Liver (tissue), 10 donors: ENCODE measurements at places on chromosomes 2 and 18. TPM values are rescaled to one million over a fixed set of nuclear protein-coding genes. Genes with fewer than 3 reads are reported as not detected.

GRCh38 chr18:53796040-53796729, 428.3 kb downstream of the MBD2 start:
- H3K27me3 ChIP-seq, result no peaks in the 10 kb centered on the region
- H3K4me3 ChIP-seq, result no peak overlapping the region
- no peaks in the 10 kb centered on the region for H3K4me1 ChIP-seq
- no peak for DNase-seq
- H3K36me3 ChIP-seq, result no peaks in the 10 kb centered on the region

- peaks cover 8% of the 10 kb centered on the region for H3K36me3 ChIP-seq
- DNase-seq, result no peak
- no peaks in the 10 kb centered on the region for H3K27me3 ChIP-seq
- no peak overlapping the region for H3K4me3 ChIP-seq
Observed at GRCh38 chr2:20299113-20299512, 51.5 kb downstream of the PUM2 start.

Gene THAP4
- total RNA-seq, result 20.5 TPM

Gene AP1S3
- total RNA-seq, result 3.2 TPM

Gene RBM43
- 3.5 TPM for total RNA-seq

Gene YES1
- 57.6 TPM for total RNA-seq

DNA sequence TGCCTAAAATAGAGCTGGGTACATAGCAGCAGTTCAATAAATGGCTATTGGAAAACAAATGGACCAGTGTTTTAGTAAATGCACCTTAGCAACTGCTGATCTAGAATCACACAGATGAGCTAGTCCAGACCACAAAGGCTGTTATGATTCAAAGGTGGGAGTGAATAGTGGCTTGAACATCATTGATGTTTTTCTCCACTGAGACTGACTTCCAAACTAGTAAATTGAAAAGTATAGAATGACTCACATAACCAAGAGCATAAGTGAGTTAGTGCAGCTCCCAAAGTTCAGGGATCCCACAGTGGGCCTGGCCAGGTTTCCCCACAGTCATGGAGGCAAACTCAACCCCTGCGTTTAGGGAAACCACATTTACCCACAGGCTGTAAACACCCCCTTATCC, 106.7 kb upstream of the YPEL5 start:
- H3K4me3 ChIP-seq, result no peak overlapping the region
- H3K4me1 ChIP-seq, result no peaks in the 10 kb centered on the region
- no peaks in the 10 kb centered on the region for H3K27me3 ChIP-seq
- DNase-seq, result no peak
- no peak overlapping the region for H3K27ac ChIP-seq

Gene PROM2
- total RNA-seq, result 1.1 TPM

DNA sequence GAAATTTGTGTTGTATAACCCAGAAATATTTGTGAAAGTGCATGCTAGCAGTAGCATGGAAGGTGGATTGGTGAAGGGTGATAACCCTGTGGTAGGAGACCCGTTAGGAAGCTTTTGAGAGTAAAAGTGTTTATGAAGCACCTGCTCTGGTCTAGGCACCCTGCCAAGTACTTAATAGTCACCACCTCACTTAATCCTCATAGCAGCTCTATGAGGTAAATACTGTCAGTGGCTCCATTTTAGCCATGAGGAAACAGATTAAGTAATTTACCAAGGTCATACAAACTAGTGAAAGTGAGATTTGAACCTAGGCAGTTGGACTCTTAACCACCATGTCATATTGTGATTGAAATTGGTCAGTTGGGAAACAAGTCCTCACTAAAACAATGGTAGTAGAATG, 66.8 kb downstream of the TET3 start:
- no peak overlapping the region for H3K4me3 ChIP-seq
- DNase-seq, result no peak
- H3K36me3 ChIP-seq, result peaks cover 2% of the 10 kb centered on the region
- no peaks in the 10 kb centered on the region for H3K4me1 ChIP-seq
- H3K27ac ChIP-seq, result no peak overlapping the region
- H3K27me3 ChIP-seq, result no peaks in the 10 kb centered on the region

DNA sequence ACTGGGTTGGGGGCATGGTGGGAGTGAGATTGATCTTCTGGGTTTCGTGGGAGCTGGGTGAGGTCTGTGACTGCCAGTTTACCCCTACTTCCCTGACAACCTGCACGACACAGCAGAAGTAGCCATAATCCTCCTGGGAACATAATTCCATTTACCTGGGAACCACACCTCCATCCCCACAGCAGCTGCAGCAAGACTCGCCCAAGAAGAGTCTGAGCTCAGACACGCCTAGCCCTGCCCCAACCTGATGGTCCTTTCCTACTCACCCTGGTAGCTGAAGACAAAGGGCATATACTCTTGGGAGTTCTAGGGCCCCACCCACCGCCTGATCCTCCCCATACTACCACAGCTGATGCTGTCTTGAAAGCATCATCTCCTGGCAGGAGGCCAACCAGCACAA, 43.8 kb downstream of the FLACC1 start:
- no peak overlapping the region for H3K4me3 ChIP-seq
- no peaks in the 10 kb centered on the region for H3K4me1 ChIP-seq
- no peaks in the 10 kb centered on the region for H3K36me3 ChIP-seq
- no peaks in the 10 kb centered on the region for H3K27me3 ChIP-seq
- H3K27ac ChIP-seq, result no peak overlapping the region

DNA sequence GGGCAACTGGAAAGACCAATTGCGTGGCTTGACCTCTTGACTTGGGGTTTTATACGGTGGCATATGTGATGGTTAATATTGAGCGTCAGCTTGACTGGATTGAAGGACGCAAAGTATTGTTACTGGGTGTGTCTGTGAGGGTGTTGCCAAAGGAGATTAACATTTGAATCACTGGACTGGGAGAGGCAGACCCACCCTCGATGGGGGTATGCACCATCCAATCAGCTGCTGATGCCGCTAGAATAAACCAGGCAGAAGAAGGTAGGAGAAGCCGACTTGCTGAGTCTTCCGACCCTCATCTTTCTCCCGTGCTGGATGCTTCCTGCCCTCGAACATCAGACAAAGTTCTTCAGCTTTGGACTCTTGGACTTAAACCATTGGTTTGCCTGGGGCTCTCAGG, 34.2 kb upstream of the YPEL5 start:
- no peak for DNase-seq
- H3K4me1 ChIP-seq, result no peaks in the 10 kb centered on the region
- H3K36me3 ChIP-seq, result no peaks in the 10 kb centered on the region
- H3K4me3 ChIP-seq, result no peak overlapping the region
- H3K27me3 ChIP-seq, result no peaks in the 10 kb centered on the region

Gene PIKFYVE
- total RNA-seq, result 23.1 TPM

DNA sequence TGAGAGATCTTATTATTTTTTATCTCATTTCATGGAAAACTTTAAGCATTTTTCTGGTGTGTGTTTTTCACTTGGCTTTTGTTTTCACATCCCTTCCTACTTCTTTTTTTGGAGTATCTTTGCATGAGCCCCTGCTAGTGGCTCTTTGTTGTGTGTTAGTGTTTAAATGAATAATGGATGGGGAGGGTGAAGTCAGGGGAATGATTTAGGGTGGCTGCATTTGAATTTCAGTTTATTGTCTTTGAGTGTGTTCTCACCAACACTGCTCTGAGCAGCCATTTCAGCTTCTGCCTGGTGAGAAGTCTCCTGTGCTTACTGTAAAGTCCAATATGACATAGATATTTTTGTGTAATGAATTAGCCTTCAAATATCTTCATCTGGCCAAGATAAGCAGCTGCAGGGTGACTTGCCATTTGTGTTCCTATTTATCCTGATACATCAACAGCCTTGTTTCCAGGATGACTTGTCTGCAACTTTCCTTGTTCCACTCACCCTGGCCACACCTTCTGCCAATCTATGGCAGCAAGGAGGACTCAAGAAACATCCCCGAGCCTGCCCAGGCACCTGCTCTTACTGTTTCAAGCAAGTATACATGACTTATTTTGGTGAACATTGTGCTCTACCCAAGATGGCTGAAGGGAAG, 182.6 kb downstream of the PDE11A start:
- H3K27ac ChIP-seq, result no peak overlapping the region
- H3K4me1 ChIP-seq, result peaks cover 12% of the 10 kb centered on the region
- no peaks in the 10 kb centered on the region for H3K27me3 ChIP-seq
- no peaks in the 10 kb centered on the region for H3K36me3 ChIP-seq

GRCh38 chr2:85995648-85996529, 107.1 kb upstream of the ST3GAL5 start:
- no peak overlapping the region for H3K27ac ChIP-seq
- DNase-seq, result no peak
- no peak overlapping the region for H3K4me3 ChIP-seq
- peaks cover 2% of the 10 kb centered on the region for H3K4me1 ChIP-seq
- H3K27me3 ChIP-seq, result no peaks in the 10 kb centered on the region

Gene ACP1
- 59.9 TPM for total RNA-seq

Gene MOB1A
- total RNA-seq, result 44.7 TPM
